Stimulated activated CD8-positive, alpha-beta memory T cell treated with anti-CD3 and anti-CD28 coated beads, Interleukin-12 subunit alpha, Interleukin-12 subunit beta, amount 100 ng/mL, for 1 hour (primary cell): ENCODE measurements at places on chromosomes 3 and 15.

- no peak for DNase-seq
Measured at GRCh38 chr15:86645925-86646500, 566.3 kb downstream of the AGBL1 start.

DNA sequence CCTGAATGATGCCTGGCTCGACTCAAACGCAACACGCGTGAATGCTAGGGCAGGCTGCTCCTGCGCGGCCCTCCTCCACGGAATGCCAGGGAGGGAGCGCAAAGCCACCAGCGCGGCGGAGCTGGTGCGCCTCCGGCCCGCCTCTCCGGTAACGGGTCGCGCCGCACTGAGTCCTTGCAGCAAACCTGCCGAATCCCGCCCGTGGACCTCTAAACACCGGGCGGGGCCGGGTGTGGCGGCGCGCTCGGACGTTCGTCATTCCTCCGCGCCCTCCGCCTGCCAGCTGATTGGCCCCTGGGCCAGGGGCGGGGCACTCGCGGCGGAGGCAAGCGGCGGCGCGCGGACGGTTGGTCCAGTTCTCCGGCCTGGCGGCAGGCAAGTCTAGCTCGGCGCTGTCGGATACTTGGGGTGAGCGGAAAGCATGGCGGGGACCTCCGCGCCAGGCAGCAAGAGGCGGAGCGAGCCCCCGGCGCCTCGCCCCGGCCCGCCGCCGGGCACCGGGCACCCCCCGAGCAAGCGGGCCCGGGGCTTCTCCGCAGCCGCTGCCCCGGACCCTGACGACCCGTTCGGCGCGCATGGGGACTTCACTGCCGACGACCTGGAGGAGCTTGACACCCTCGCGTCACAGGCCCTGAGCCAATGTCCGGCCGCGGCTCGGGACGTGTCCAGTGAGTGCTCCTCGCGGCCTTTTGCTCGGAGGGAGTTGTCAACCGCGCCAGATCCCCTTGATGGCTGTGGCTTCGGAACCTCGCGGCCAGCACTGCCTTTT, at the start of gene ATRIP:
TSS of gene ATRIP (plus strand) at position 313 of the 769 bp plus-strand sequence. CDS start at position 422, 109 bp downstream.
- peak; percentile 75 for DNase-seq

- no peak for DNase-seq
Measured at GRCh38 chr3:81437683-81438082, 323.8 kb downstream of the GBE1 start.

- no peak for DNase-seq
Measured at GRCh38 chr3:9035961-9036360, 72.7 kb upstream of the RAD18 start.

- peak; percentile 18 for DNase-seq
Measured at GRCh38 chr3:112327371-112327951, 5.5 kb upstream of the CD200 start.

DNA sequence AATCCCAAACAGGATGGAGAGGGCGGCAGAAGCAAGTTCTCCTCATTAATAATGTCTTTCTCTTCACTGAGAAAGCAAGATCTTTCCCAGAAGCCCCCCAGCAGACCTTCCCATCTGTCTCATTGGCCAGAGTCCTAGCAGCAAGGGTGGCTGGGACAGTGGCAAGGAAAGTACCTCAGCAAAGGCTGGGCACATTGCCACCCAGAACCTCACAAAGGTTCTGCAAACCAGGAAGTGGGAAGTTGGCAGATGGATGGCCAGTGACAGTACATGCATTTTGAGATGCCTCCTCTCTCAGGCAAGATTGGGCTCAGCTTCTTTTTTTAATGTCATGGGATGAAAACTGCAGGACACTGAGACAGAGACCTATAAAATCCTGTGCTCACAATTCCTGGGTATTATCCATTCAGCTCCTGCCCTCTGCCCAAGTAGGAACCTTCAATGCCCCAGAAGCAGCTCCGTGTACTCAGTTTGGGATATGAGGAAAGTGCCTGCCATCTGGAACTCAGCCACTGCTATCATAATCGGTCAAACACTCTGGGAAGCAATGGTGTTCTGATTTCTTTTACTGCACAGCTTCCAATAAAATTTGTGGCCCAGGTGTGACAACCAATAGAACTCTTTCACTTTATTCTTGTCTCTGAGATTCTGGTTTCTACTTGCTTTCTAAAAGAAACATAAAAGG, 25.5 kb downstream of the DPH3 start:
- DNase-seq: no peak

DNA sequence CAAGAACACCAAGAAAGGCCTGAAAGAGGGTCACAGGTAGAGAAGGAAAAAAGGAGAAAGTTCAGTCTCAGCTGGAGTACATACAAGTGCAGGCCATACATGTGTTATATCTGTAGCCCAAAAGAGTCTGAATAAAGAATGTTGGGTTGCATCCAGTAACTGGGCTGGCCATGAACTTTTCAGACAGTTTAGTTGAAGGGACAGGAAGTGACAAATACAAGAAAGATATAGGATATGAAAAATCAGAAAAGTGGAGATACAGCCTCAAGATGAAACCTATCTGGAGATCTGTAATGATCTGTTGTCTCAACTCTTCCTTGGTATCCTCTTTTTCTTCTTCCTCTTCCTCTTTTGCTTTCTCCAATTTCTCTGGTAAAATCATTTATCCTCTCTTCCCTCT, 671.7 kb downstream of the MECOM start:
- no peak for DNase-seq
